ENCODE measurements at places on chromosomes 7 and 10.
A peak's percentile ranks its signal among the peaks of the same experiment; 100 is the strongest.

DNA sequence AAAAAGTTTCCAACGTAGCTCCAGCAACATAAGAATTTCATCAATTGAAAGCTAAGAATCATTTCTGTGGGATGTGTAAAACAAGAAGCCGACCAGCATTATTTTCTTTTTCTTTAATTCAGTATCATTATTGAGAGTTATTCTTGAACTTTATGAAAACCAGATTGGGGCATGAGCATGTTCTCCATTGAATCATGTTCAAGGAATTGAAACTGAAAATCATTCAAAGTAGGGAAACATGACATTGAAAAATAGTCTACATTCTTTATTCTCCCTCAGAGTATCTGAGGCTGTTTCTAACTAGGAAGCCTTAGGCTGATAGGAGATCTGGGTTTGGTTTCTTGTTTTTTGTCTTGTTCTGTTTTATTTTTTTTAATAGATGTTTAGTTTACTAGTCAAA lies 253.7 kb downstream of the DYNC1I1 start:
- no peak for DNase-seq

DNA sequence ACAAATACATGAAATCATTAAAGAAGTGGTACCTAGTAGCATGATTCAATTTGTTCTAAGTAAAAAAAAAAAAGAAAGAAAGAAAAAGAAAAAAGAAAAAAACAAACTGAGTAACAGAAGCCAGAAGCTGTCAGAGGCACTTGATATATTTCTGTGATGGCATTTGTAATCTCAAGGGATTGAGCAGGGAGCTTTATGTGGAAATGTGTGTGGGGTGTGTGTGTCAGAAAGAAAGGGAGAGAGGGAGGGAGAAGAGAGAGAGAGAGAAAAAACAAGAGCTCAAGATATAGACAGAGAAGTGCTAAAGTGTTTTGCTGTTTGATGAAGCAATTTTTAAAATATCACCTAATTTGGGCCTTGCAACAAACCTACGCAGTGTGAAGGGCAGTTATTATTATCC lies 357.6 kb upstream of the PCDH15 start:
- DNase-seq: no peak

DNA sequence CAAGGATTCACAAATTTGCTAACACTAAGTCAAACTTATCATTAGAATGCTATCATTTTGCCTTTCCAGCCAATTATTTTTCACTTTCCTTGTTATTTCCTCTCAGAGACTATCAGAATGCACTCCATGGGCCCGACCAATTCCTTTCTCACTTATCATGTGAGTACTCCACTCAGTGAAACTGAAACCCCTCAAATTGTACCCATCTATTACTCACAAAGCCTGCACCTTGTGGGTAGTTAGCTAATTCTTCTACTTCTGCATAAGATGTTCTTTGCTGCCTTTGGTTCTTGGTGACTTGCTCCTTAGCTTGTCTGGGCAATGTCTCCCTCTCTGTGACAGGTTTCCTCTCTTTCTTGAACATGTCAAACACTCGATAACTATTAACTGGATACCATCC lies 35.2 kb upstream of the MBL2 start:
- no peak for DNase-seq

DNA sequence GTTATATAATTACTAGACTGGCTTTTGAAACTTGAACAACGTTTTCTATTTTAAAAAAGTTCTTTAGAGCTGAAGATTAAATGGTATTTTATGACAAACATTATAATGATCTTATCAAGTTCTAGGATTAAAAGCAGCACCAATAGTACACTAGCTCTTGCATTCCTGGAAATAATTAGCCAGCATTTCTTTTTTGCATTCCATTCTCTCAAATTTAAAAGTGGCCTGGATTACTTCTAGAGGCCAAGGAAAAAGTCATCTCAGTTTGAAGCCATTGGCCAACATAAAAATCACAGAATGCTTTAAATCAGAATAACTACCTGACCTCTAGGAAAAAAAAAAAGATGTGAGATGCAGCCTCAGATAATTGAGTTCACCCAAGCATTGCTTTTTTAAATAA lies 1326.4 kb upstream of the SORCS1 start:
- no peak for DNase-seq

GRCh38 chr7:68121655-68122054 lies 1125.0 kb downstream of the TYW1 start:
- no peak for DNase-seq

DNA sequence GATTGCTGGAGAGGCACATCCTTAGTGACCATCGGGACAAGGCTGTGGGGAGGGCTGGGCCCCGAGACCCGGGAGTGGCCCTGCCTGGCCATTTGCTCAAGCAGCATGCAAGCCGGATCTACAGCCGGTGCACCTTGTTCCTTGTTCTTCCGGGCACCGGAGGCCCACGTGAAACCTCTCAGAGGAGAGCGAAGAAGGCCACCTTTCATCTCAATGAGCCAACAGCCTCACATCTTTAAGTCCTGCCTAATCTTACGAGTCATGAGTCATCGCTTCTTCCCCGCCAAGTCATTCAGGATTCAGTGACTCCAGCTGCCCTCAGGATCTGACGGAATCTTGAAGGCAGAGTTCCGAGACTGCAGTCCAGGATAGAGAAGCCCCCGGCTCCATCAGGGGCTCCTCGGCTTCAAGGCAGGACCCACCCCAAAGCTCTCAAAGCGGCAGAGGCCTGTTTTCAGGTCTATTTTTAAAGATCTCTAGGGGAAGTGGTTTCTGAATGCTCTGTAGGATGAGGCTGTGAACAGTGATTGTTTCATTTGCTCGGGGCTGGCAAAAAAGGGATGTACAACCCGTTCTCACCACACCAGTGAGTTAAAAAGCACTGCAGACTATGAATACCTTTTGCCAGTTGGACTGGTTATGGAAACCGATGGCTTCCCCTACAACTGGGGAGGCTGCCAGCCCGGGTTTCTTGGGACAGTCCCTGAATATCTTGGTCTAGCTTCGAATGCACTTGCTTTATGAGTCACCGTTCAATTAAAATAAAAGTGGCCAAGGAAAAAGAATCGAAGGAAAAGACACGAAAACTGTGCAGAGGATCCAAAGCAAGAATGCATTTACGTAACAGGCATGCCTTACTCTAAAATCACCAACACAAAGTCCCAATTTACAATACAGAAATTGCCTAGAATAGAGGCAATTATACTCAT lies 57.2 kb upstream of the ECHDC3 start:
- DNase-seq: no peak

- no peak for DNase-seq
Observed at GRCh38 chr7:6650521-6651011, 13.4 kb downstream of the ZNF316 start.

GRCh38 chr7:157138101-157138423 lies 664 bp upstream of the UBE3C start:
- DNase-seq: peak; percentile 54

- DNase-seq: no peak
Observed at GRCh38 chr10:133393401-133394063, 425 bp upstream of the MTG1 start.

GRCh38 chr7:130114374-130114773 lies 44.0 kb downstream of the KLHDC10 start:
- no peak for DNase-seq

DNA sequence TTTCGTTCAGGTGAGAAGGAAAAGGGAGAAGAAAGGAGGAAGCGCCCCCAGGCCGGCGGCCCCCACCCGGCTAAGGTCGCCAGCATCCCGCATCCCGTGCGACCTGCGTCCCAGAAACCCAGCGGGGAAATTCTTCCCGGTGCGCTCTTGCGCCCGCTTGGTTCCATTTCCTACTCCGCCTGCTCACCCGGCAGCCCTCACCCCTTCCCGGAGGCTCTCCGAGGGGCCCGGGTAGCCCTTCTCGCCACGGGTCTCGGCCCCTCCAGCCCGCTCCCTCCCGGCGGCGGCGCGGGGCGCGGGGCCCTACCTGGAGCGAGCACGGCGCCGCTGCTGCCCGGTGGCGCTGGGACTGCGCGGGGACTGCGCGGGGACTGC lies at the start of gene PRKCQ:
TSS of gene PRKCQ (minus strand) at position 373 of the 375 bp plus-strand sequence. CDS start 65,141 bp downstream, outside the sequence.
- DNase-seq: no peak

DNA sequence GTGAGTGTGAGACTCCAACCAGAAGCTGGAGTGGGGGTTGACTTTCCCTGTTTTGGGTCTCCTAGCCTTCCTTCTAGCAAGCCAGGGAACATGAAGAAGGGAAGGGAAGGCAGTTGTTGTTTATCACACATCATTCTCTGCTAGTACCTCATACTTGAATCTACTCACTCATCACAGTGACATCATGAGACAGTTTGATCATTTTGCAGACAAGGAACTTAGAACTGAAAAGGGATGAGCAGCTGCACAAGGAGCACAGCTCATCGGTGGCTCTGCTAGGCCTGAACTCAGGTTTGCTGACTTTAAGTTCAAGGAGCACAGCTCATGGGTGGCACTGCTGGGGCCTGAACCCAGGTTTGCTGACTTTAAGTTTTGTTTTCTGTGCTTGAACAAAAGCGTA lies 19.2 kb downstream of the PRXL2A start:
- no peak for DNase-seq

DNA sequence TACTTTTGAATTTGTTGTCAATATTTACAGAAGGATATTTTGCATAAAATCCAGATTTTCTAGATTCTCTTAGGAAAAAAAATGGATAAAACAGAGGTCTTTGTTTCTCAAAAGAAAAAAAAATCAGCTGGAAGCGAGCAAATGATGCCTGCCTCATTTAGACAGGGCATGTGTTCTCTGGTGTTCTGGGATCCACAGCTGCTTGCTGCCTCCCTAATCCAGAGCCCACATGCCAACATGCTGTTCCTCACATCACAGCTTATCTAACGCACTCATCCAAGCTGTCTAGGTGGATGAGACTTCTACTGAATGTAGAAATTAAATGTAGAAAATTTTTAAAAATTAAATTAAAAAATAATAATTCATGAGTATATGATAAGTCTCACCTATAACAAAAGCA lies 630.1 kb downstream of the SORCS1 start:
- no peak for DNase-seq

All from NCI-H446 treated with DMSO at 0.1 percent for 48 hours (cell line).